ENCODE measurements at places on chromosomes 7 and 10.
A peak's percentile ranks its signal among the peaks of the same experiment; 100 is the strongest.

- no peak for DNase-seq
Observed at GRCh38 chr7:127189074-127189473, 63.7 kb downstream of the GRM8 start.

DNA sequence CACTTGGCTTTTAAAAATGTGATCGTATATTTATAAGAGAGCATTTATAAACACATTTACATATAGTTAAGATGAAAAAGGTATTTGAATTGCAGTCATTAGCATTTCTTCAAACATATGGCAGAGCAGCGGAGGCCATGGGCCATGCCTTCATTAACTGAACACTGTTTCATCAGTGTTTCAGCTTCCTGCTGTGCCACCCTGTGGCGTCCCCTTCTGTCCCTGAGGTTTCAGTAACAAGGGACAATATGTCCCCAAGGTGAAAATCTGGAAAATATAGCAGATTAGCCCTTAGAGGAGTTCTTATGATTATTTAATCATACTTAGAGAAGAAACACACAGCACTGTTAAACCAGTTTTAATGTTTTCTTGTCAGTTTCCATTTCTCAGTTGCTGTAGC lies 577.8 kb downstream of the ETV1 start:
- no peak for DNase-seq

DNA sequence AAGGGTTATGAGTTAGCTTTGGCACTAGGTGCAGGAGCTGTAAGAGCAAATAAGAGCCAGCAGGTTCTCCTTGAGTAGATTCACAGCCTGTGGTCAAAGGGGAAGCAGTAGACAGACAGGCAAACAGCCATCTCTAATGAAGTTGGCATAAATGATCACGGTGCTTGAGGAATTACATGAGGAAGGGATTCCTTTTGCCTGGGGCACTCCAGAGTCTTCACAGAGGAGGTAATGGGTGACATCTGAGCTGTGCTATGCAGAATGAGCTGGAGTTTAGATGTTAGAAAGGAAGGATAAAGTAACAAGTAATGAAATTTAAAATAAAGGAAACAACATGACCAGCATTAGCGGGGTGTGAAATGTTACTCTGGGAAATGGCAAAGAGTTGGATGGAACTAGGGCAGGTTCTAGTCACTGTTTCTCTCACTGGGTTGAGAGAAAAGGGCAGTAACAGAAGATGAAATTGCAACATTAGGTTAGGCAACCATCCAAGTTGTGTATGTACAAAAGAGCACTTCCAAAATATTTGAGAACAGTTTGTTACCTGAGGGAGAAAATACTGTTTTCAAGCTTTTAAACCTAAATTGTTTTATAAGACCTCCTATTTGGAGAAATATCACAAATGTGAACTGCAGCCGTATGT lies 613.8 kb downstream of the PHTF2 start:
- no peak for DNase-seq

GRCh38 chr10:104246976-104247375 lies 7.7 kb upstream of the GSTO1 start:
- DNase-seq: no peak

- DNase-seq: no peak
Observed at GRCh38 chr10:52443419-52444388, 129.6 kb downstream of the DKK1 start.

DNA sequence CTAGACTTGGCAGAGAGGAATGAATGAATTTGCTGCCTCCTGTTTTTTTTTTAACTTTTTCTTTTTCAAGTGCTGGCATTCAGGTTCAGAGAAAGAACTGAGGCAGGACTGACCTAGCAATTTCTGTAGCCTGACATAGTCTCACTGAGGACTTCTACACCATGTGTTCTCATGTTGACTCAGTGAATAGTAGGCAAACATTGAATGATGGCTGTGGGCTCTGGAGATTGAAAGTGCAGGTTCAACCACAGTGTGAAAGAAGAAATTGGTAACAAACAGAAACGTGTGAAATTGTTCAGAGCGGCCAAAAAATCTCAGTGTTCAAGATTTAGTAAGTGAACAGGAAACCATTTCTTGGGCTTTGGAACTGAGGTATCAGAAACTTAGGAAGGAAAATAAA lies 322.4 kb upstream of the GHITM start:
- DNase-seq: no peak

GRCh38 chr10:130717083-130717482 lies 580.9 kb downstream of the GLRX3 start:
- no peak for DNase-seq

DNA sequence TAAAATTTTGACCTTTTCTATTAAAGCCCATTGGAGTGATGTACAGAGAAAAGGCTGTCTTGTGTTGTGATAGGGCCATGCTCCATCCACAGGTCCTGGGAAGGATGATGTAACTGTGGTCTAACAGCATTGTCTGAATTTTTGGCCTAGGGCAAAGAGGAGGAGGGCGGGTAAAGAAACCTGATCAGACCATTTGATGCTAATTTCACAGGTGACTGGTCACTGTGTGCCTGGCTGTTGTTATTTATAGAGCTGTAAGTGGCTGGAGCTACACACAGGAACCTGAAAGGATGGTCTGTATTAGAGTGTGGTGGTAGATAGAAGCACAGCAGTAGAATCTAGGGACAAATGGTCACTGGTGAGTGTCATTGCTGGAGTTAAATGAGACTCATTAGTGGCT lies 182.1 kb downstream of the AUTS2 start:
- peak; percentile 42 for DNase-seq

DNA sequence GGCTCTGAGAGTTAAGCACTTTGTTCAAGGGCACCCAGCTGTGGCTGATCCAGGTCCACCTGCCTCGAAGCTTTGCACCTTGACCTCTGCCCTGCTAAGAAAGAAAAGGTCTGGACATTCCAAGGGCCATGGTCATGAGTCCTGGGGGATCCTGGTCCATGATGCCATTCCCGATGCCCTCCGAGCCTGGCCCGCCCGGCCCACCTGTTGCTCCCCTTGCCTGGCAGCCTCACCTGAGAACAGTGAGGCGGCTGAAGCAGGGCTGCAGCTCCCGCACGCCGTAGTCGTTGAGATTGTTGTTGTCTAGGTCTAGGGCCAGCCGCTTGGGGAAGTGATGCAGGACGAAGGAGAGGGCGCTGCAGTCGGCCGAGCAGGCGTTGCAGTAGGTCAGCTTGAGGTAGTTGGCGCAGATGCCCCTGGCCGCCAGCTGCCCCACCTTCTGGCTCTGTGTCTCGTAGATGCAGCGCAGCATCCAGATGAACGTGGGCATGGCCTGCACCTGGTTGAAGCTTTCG lies 27.5 kb downstream of the NOD1 start:
- no peak for DNase-seq

- no peak for DNase-seq
Observed at GRCh38 chr7:128123291-128124037, 92.2 kb upstream of the LRRC4 start.

DNA sequence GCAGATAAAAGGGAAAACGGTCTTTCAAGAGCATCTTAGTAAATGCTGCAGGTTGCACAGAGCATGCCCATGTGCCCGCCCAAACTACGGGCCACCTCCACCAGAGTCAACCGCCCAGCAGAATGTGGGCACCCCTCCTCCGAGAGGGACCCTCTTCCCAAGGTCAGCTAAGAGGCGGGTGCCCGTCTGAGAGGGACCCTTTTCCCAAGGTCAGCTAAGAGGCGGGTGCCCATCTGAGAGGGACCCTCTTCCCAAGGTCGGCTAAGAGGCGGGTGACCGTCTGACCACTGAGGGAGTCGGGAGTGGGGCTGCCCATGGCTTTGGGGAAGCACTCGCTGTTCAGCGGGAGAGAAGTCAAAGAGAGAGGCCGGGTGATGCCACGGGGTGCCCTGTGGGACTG lies 113.1 kb downstream of the PTPRN2 start:
- no peak for DNase-seq

GRCh38 chr7:133052401-133052756 lies 29.5 kb downstream of the CHCHD3 start:
- DNase-seq: no peak
